ENCODE measurements at places on chromosomes 12 and 14.

GRCh38 chr12:59459966-59460660 lies 135.7 kb upstream of the SLC16A7 start:
- H3K27ac ChIP-seq: no peak overlapping the region
- H3K27me3 ChIP-seq: no peaks in the 10 kb centered on the region
- H3K4me1 ChIP-seq: peaks cover 12% of the 10 kb centered on the region

GRCh38 chr12:22447223-22447622 lies 97.1 kb downstream of the C2CD5 start:
- peak; percentile 26 for DNase-seq
- H3K4me1 ChIP-seq: peaks cover 3% of the 10 kb centered on the region
- no peak overlapping the region for H3K27ac ChIP-seq
- H3K27me3 ChIP-seq: no peaks in the 10 kb centered on the region

GRCh38 chr14:99936738-99937474 lies 128.3 kb upstream of the EVL start:
- peaks cover 12% of the 10 kb centered on the region for H3K36me3 ChIP-seq
- H3K27me3 ChIP-seq: no peaks in the 10 kb centered on the region
- H3K27ac ChIP-seq: no peak overlapping the region
- no peak overlapping the region for H3K4me3 ChIP-seq
- H3K4me1 ChIP-seq: no peaks in the 10 kb centered on the region

- no peak overlapping the region for H3K4me3 ChIP-seq
- no peaks in the 10 kb centered on the region for H3K27me3 ChIP-seq
- DNase-seq: peak; percentile 85
- H3K27ac ChIP-seq: peak overlapping the region; percentile 67
- H3K4me1 ChIP-seq: peaks cover 21% of the 10 kb centered on the region
These were observed 98.5 kb downstream of the PHLDA1 start for GRCh38 chr12:75933101-75933500.

DNA sequence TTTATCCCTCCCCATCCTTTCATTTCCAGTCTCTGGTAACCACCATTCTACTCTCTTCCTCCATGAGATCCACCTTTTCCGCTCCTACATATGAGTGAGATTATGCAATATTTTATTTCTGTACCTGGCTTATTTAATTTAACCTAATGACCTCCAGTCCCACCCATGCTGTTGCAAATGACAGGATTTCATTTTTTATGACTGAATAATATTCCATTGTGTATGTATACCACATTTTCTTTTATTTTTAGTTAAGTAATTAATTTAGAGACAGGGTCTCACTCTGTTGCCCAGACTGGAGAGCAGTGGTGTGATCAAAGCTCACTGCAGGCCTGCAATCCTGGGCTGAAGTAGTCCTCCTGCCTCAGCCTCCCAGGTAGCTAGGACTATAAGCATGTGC lies 2.6 kb downstream of the LRRK2 start:
- H3K36me3 ChIP-seq: no peaks in the 10 kb centered on the region
- H3K27ac ChIP-seq: no peak overlapping the region
- no peak overlapping the region for H3K4me3 ChIP-seq
- no peaks in the 10 kb centered on the region for H3K27me3 ChIP-seq

- no peaks in the 10 kb centered on the region for H3K27me3 ChIP-seq
- no peak overlapping the region for H3K4me3 ChIP-seq
- H3K27ac ChIP-seq: peak overlapping the region; percentile 64
These were observed 29.0 kb downstream of the PTPRQ start for GRCh38 chr12:80472911-80473500.

DNA sequence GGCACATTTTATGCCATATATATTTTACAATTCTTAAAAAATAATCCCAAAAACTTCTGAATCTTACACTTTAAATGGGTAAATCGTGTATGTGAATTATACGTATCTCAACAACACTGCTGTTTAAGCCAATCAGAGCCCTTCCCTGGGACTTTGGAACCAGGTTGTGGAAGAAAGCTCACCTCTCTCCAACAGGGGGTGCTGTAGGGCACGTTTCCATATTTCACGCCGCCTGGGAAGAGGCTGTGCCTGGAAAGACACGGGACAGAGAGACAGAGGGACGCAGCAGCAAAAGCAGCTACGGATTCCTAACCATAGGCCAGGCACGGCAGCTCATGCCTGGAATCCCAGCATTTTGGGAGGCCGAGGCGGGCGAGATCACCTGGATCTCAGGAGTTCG lies 29.4 kb upstream of the FBRSL1 start:
- H3K4me3 ChIP-seq: no peak overlapping the region
- H3K27ac ChIP-seq: no peak overlapping the region
- H3K4me1 ChIP-seq: no peaks in the 10 kb centered on the region

DNA sequence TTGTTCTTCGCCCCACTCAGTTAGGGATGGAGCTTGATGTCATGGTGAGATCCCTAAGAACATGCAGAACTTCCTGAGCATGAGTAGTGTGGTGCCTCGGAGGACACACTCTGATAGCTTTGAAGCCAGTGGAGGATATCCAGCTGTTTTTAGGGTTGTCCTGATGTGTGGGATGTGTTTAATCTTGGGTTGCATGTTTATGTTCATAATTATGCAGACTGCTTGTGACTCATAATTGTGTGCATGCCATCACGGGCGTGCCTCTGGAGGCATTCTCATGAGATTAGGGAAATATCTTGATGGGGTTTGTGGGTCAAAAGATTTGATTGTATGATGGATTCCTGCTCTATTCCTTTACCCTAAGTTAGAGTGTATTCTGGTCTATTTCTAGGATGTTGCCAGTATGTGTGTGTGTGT lies 267.4 kb upstream of the PELI2 start:
- no peaks in the 10 kb centered on the region for H3K36me3 ChIP-seq
- no peak overlapping the region for H3K27ac ChIP-seq
- peaks cover 25% of the 10 kb centered on the region for H3K4me1 ChIP-seq
- no peak overlapping the region for H3K4me3 ChIP-seq
- DNase-seq: peak; percentile 81
- H3K27me3 ChIP-seq: no peaks in the 10 kb centered on the region

GRCh38 chr14:103302966-103303365 lies 31.1 kb upstream of the EIF5 start:
- no peak for DNase-seq
- H3K4me3 ChIP-seq: no peak overlapping the region
- H3K36me3 ChIP-seq: no peaks in the 10 kb centered on the region

GRCh38 chr12:108649669-108650068 lies 16.0 kb upstream of the SELPLG start:
- H3K4me1 ChIP-seq: peaks cover 48% of the 10 kb centered on the region
- no peak overlapping the region for H3K4me3 ChIP-seq
- no peaks in the 10 kb centered on the region for H3K27me3 ChIP-seq

DNA sequence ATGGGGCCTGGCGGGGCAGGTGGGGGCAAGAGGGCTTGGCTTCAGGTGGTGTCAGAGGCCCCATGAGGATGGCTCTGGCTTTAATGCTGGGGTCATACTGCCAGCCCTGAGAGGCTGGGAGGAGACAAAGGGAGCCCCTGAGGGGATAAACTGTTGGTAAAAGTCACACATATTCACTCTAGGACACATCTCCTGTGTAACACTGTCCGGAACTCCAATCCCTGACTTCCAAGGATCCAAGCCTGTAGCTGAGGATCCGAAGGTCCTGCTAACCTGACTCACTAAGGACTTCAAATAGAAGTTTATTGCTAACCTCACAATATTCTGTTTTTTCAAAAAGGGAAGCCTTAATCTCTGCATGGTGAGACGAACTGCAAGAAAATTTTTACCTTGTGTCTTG lies 39.2 kb upstream of the GPR68 start:
- H3K4me3 ChIP-seq: no peak overlapping the region
- no peaks in the 10 kb centered on the region for H3K27me3 ChIP-seq
- H3K36me3 ChIP-seq: no peaks in the 10 kb centered on the region
- DNase-seq: peak; percentile 94
- peak overlapping the region; percentile 82 for H3K27ac ChIP-seq
